ENCODE measurements at places on chromosomes 5 and 9.
A peak's percentile ranks its signal among the peaks of the same experiment; 100 is the strongest.

GRCh38 chr5:57956636-57957035 is 474.0 kb upstream of the ACTBL2 start:
- DNase-seq, result no peak

DNA sequence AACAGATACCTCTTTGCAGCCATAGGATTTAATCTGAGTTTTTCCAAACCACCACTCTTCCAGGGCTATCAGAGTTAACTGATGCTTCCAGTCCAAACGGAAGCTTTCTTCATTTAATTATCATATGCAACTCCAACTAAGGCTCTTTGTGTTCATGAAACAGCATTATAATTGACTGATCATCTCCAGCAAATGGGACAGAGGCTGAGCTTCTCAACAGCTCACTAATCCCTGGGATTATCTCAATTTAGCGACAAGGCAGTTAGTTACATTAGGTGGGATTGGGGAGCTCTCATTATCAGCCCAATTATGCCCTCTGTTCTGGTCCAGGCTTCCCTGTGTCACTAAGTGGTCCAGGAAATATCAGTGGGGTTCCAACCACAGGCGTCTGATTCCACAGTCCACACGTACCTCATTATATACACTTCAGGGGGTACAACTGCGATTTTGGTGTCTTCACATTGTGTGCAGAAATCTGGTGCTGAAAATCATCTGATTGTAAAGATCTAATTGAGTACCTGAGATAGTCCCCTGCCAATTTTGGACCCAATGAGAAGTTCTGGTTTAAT is 313.5 kb upstream of the PANK3 start:
- DNase-seq, result no peak

- no peak for DNase-seq
Observed at GRCh38 chr5:149519601-149520000, 31.6 kb downstream of the CSNK1A1 start.

- peak; percentile 52 for DNase-seq
Observed at GRCh38 chr5:141077826-141078225, 16.6 kb upstream of the PCDHB2 start.

DNA sequence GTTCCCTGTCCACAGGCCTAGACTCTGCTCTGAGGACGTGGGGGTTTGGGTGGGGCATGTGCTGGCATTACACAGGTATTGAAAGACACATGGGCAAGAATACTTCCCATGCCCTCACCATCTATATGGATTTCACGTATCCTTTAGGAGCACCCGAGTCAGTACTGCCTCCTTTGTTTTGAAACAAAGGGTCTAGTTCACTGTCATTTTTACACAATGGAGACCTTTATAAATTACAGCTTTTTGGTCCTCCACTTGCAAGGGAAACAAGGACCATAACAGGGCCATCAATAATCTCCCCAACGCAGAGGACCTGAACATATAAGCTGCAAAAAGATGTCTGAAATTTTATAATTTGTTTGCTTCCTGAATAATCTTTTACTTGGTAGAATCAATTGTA is 24.9 kb upstream of the CRHBP start:
- no peak for DNase-seq

Data from glutamatergic neuron (in vitro differentiated cells).